Breast epithelium (tissue), 4 donors: ENCODE measurements at places on chromosomes 3 and 15. TPM values are rescaled to one million over a fixed set of nuclear protein-coding genes. Genes with fewer than 3 reads are reported as not detected.
A peak's percentile ranks its signal among the peaks of the same experiment; 100 is the strongest.

Gene CNTN4
- total RNA-seq, result 6.6 TPM

Gene CCR4
- 0.66 TPM for total RNA-seq

Gene PRSS50
- total RNA-seq, result not detected

Gene PLAAT1
- 1.5 TPM for total RNA-seq

Gene CYP8B1
- not detected for total RNA-seq

Gene EOMES
- 0.48 TPM for total RNA-seq

GRCh38 chr15:25171111-25171811 lies 216.5 kb downstream of the SNRPN start:
- no peaks in the 10 kb centered on the region for H3K27me3 ChIP-seq
- no peaks in the 10 kb centered on the region for H3K4me1 ChIP-seq
- no peak overlapping the region for H3K4me3 ChIP-seq

GRCh38 chr15:59369597-59369996 lies 3.1 kb downstream of the MYO1E start:
- H3K4me3 ChIP-seq, result no peak overlapping the region
- H3K27ac ChIP-seq, result no peak overlapping the region
- no peaks in the 10 kb centered on the region for H3K36me3 ChIP-seq
- no peak for DNase-seq

DNA sequence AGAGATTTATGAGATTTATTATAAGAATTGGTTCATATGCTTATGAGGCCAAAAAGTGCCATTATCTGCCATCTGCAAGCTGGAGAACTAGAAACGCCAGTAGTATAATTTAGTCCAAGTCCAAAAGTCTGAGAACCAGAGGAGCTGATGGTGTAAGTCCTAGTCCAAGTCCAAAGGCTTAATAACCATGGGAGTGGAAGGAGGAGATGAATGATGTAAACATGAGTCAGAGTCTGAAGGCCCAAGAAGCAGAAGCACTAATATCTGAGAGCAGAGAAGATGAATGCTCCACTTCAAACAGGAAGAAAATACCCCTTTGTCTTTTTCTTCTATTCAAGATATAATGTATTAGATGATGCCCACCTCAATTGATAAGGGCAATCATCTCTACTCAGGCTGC lies 185.7 kb downstream of the CGGBP1 start:
- no peaks in the 10 kb centered on the region for H3K36me3 ChIP-seq
- no peaks in the 10 kb centered on the region for H3K4me1 ChIP-seq
- DNase-seq, result no peak
- H3K27ac ChIP-seq, result no peak overlapping the region
- no peak overlapping the region for H3K4me3 ChIP-seq

DNA sequence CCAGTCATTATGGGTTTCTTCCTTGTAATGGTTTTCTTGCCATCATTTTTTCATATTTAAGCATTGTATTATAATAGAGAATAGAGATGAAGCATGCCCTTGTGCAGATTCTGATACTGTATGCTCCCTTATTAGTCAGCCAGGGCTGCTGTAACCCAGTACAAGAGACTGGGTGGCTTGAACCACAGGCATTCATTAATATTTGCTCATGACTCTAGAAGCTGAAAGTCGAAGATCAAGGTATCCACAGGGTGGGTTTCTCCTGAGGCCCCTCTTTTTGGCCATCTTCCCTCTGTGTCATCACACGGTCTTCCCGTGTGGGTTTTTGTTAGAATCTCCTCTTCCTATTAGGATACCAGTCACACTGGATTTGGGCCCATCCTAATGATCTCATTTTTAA lies 74.5 kb downstream of the FOXP1 start:
- no peak overlapping the region for H3K27ac ChIP-seq
- H3K4me1 ChIP-seq, result no peaks in the 10 kb centered on the region
- no peak overlapping the region for H3K4me3 ChIP-seq
- H3K27me3 ChIP-seq, result no peaks in the 10 kb centered on the region

GRCh38 chr3:4321732-4322131 lies 18.6 kb downstream of the SETMAR start:
- H3K27me3 ChIP-seq, result no peaks in the 10 kb centered on the region
- no peak overlapping the region for H3K27ac ChIP-seq
- no peak overlapping the region for H3K4me3 ChIP-seq
- no peaks in the 10 kb centered on the region for H3K36me3 ChIP-seq
- no peaks in the 10 kb centered on the region for H3K4me1 ChIP-seq

GRCh38 chr15:85568261-85568808 lies 187.9 kb downstream of the AKAP13 start:
- no peaks in the 10 kb centered on the region for H3K36me3 ChIP-seq
- no peak for DNase-seq
- no peak overlapping the region for H3K27ac ChIP-seq

DNA sequence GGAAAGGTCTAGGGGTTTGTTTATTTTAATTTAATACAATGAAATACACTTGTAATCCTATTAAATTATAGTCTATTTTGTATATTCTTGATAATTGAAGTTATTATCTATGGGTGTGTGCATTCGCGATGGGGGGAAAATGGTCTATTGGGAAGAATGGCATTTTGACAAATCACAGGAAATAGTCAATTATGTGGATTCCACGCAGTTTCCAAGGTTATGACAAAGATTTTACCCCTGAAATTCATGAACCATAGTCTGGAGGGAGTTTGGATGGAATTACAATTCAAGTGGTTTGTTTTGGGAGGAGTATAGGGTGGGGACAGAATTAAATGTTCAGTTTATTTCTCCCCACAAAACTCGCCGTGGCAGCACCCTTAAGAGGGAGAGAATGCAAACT lies 66.5 kb downstream of the RBMS3 start:
- no peaks in the 10 kb centered on the region for H3K36me3 ChIP-seq
- DNase-seq, result no peak
- H3K27ac ChIP-seq, result no peak overlapping the region
- no peaks in the 10 kb centered on the region for H3K27me3 ChIP-seq
- H3K4me3 ChIP-seq, result no peak overlapping the region
- no peaks in the 10 kb centered on the region for H3K4me1 ChIP-seq

DNA sequence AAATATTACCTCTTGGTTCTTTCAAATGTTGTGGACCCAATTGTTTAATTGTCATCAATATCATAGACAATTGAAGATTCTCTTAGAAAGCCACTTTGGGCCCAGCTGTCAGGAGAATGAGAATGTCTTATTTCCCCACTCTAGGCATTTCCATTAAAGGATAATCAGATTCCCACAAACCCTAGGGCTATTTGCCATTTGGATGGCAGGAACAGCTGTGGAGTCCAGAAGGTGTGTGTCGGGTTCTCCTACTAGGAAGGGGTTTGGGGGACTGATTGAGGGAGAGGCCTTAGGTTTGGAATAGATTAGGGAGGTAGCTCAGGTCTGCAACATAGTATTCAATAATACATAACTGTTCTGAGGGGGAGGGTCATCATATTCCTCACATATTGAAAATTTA lies 35.2 kb upstream of the PLSCR5 start:
- H3K27ac ChIP-seq, result no peak overlapping the region
- no peaks in the 10 kb centered on the region for H3K4me1 ChIP-seq
- H3K36me3 ChIP-seq, result no peaks in the 10 kb centered on the region

- H3K4me1 ChIP-seq, result peaks cover 8% of the 10 kb centered on the region
- peak; percentile 57 for DNase-seq
- no peaks in the 10 kb centered on the region for H3K27me3 ChIP-seq
- H3K27ac ChIP-seq, result peak overlapping the region; percentile 53
- H3K4me3 ChIP-seq, result peak overlapping the region; percentile 77
- H3K36me3 ChIP-seq, result peaks cover 8% of the 10 kb centered on the region
Observed at GRCh38 chr15:90956274-90957030, 1.8 kb downstream of the RCCD1 start.

- H3K27ac ChIP-seq, result no peak overlapping the region
- no peaks in the 10 kb centered on the region for H3K36me3 ChIP-seq
- no peak overlapping the region for H3K4me3 ChIP-seq
- no peaks in the 10 kb centered on the region for H3K4me1 ChIP-seq
- DNase-seq, result no peak
Observed at GRCh38 chr3:29906906-29907305, 626.0 kb downstream of the RBMS3 start.
